Activated naive CD4-positive, alpha-beta T cell treated with anti-CD3 and anti-CD28 coated beads, Interleukin-2, amount 50 U/mL, for 72 hours (primary cell): ENCODE measurements at places on chromosomes 1 and 21. TPM values are rescaled to one million over a fixed set of nuclear protein-coding genes. Genes with fewer than 3 reads are reported as not detected.

IL19 gene
- not detected for total RNA-seq

MECR gene
- 25.7 TPM for total RNA-seq

PCBP3 gene
- total RNA-seq = 19.7 TPM

PCAT6 gene
- total RNA-seq = not detected

HPDL gene
- 6.1 TPM for total RNA-seq

SMIM12 gene
- 49.1 TPM for total RNA-seq

CLIC4 gene
- total RNA-seq = 16.2 TPM

DNALI1 gene
- not detected for total RNA-seq

OR6K3 gene
- not detected for total RNA-seq

AVPR1B gene
- total RNA-seq = not detected

KRTAP19-1 gene
- not detected for total RNA-seq

GNAI3 gene
- total RNA-seq = 10.1 TPM

ARHGEF11 gene
- 5.8 TPM for total RNA-seq

PRAMEF4 gene
- total RNA-seq = not detected

A3GALT2 gene
- total RNA-seq = not detected

GPR25 gene
- total RNA-seq = not detected

HSPA13 gene
- 35.6 TPM for total RNA-seq

GNAT2 gene
- 0.34 TPM for total RNA-seq

LIX1L gene
- 47.9 TPM for total RNA-seq

KIAA0040 gene
- 23.4 TPM for total RNA-seq

HOOK1 gene
- total RNA-seq = 14.5 TPM
